NCI-H1105 (cell line): ENCODE measurements at places on chromosomes 3 and 15.

DNA sequence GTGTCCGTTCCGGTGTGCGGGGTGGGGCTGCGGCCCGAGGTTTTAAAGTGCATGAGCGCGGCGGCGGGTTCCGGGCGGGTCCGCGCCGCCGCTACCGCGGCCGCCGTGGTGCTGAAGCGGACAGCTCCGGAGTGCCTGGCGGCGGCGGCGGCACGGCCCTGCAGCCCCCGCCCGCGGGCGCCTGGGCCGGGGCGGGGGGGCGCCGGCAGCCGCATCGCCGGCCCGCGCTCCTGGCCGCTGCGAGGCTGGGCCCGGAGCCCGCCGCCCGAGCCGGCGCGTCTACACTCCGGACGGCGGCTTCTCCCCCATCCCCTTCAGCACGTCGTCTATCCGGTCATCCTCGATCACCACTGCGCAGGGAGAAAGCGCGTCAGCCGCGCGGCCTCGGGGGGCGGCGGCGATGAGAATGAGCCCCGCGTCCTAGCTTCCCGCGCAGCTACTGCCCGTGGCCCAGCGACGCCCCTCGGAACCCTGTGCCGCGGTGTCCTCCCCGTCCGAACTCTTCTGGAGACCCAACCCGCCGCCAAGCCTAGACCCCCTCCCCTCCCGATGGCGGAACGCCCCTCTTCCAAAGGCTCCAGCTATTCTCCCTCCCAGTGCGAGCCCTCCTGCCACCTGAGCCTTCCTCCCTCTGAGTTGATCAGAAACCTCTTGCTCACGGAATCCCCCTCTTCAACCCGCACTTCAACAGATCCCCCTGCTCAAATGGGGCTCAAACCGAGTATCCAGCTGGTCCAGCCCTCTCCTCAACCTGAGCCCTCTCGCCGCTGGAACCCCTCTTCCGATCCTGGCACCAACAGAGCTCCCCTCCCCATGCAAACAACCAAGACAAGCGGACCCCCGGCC lies 1.3 kb downstream of the CAMK2N2 start:
- no peak for DNase-seq

- no peak for DNase-seq
Measured at GRCh38 chr3:107928084-107928445, 162.8 kb downstream of the CD47 start.

- DNase-seq = no peak
Measured at GRCh38 chr3:125033135-125033534, 22.7 kb downstream of the HEG1 start.

- no peak for DNase-seq
Measured at GRCh38 chr15:39497016-39497758, 83.7 kb upstream of the THBS1 start.

DNA sequence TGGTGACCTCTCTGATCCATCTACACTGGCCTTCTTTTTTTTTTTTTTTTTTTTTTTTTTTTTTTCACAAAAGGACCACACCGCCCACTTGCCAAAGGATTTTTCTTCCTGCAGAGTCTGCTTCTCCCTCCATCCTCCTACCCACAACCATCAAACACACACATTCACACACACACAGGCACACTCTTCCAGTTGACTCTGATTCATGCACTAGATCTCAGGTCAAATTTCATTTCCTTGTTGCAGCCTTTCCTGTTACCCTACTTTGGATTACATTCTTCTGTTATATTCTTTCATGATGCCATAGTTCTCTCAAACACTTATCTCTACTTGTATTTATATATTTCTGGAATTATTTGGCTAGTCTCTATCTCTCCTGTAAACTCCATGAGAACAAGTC lies 133.9 kb downstream of the STAC start:
- no peak for DNase-seq

DNA sequence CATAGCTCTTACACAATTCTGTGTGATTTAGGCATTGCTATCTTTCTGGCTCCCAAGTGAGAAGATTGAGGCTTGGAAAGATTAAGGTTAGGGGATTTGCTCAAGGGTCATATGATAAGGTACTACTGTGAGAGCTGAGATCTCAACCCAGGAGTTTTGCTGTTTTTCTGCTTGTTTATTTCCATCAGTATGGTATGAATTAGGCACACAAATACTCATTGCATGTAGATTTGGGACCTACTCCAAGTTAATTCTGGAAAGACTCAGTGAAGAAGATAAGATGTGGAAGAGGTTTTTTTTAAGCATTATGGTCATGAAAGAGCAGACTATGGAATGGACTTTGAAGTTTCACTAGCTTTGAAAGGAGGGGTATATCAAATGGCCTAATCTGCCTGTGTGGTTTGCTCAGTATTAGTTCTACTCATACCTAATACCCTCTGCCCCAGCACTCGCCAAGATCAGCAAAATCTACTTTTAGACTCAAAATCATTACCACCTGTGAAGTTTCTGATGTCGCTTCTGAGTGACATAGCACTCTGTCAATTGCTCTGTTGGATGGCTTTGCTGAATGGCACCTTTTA lies 12.5 kb downstream of the MBNL1 start:
- no peak for DNase-seq

DNA sequence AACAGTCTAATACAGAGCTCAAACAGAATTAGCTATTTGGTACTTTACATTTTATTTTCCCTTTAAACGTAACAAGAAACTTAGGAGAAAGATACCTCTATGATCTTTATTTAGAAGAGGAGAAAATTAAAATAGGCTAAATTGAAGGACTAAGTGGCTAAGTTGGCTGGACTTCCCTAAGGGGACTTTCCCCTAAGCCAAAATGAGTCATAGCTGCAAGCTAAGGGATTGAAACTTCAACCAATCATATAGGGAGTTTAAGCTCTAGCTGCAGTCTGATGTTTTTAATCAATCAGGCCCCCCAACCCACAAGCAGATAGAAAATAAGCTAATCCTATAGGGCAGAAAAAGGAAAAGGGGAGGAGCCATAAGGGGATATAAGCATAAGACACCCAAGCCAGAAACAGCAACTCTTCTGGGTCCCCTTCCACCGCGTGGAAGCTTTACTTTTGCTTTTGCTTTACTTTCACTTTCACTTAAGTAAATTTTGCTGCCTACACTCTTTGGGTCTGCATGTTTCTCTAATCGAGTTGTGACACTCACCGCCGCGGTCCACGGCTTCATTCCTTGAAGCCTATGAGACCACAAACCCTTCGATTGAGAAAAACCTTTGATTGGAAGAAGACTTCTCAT lies 1108.5 kb upstream of the EPHA6 start:
- DNase-seq = no peak

- DNase-seq = peak; percentile 82
Measured at GRCh38 chr3:194141415-194142155, 5.6 kb downstream of the HES1 start.

GRCh38 chr15:58019503-58020376 lies 45.8 kb downstream of the ALDH1A2 start:
- no peak for DNase-seq

- peak; percentile 47 for DNase-seq
Measured at GRCh38 chr3:132726341-132726823, 4.2 kb upstream of the NPHP3 start.

DNA sequence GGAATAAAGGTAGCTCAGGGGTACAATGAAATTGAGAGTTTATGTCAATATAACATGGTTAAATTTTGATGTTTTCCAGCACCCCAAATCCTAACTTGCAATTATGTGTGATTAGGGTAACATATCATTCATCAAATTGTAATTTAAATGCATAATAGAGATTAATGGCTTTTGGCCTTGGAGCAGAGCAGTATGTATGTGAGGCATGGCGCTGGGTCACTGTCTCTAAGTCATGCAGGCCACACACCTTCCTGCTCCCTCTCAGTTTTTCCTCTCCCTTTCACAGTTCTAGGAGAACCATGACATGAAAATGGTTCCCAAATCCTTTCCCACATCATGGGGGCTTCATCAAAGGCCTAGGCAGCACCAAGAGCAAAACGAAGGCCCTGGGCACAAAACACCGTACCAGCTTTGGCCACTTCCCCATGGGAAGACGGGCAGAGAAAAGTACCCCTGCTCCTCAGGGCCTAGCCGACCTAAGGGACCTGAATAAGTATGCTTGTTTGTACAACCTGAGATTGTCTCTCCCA lies 3.9 kb upstream of the SRP14 start:
- DNase-seq = no peak

GRCh38 chr3:36993326-36994283 lies at the start of gene MLH1:
Gene MLH1 (plus strand): TSS chr3:36993518. CDS start chr3:36993548, 30 bp downstream.
- DNase-seq = no peak

DNA sequence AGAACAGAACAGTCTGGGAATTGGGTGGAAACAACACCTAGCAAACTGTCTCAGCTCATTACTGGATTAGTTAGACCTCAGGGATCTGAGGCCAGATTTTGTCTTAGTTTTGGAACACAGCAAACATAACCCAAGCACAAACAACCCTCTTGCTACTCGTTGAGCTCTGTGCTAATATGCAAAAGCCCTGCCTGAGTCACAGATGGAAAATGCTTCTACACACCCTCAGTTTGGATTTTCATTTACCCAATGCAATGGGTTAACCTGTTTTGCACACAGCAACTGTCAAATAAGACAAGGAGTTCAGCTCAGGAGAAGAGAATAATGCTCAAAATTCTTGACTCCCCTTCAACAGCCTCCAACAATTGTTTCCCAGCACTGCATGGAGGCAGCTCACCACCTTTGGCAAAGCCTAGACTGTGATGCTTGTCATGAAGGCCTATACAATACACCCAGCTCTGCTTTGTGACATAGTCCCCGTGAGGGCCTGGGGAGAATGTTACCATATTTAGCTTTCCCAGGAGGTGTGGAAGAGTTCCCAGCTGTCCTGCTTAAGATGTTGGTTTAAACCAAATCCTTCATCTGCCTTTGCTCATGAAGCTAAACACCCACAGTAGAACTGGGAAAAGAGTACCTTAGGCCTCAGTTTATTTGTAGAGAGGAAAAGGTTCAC lies 68.9 kb upstream of the MNS1 start:
- no peak for DNase-seq

- no peak for DNase-seq
Measured at GRCh38 chr15:61383421-61383820, 154.3 kb upstream of the RORA start.

DNA sequence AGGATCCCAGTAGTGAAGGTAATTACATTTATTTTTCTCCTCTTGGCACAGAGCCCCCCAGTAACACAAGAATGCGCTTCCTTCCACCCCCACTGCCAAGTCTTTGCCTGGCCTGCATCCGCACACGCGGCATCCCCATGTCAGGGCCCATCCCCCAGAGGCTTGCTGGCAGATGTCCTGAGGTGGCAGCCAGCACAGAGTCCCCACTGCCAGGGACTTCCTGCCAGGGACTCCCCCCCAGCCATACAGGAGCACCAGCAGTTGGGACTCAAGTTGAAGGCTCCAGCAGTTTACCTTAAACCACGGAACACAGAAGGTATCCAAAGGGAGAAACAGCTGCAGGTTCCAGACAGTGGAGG lies 41.0 kb downstream of the MEGF11 start:
- DNase-seq = peak; percentile 69

- DNase-seq = no peak
Measured at GRCh38 chr15:64233299-64233698, 70.5 kb upstream of the PPIB start.

GRCh38 chr3:172101107-172101506 lies 61.7 kb downstream of the FNDC3B start:
- no peak for DNase-seq

GRCh38 chr15:45871121-45871855 lies 236.5 kb downstream of the SQOR start:
- no peak for DNase-seq

- no peak for DNase-seq
Measured at GRCh38 chr3:34782871-34783270, 856.5 kb upstream of the ARPP21 start.

DNA sequence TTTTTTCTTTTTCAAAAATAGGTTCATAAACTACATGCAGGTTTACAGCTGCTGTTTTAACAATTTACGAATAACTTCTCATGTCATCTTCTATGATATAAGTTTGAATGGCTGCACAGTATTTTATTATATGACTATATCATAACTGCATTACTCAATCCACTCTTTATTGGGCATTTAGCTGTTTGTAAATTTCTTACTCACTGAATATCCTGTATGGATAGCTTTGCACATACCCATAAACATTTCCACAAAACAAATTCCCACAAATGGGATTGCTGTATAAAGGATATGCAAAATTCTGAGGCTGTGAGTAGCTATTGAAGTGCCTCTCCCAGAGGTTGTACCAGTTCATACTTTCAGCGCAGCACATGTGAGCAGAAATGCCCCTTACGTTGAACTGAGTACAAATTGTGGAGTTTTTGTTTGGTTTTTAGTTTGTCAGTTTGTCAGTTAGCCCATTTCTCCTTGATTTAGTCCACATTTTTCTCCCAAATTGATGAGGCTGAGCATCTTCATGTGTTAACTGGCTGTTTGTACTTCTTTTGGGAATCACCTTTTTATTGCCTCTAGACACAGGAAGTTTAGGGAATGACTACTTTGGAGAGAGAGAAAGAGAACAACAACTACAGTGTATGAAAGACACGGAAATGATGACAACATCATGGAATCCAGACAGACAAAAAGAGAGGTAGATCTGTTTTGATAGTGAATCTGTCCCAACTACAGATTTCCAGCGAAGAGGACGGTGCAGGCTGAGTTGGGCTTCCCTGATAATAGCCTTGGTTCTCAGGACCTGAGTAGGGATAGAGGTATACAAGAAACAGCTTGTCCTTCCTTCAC lies 24.8 kb downstream of the TTC23 start:
- DNase-seq = no peak

DNA sequence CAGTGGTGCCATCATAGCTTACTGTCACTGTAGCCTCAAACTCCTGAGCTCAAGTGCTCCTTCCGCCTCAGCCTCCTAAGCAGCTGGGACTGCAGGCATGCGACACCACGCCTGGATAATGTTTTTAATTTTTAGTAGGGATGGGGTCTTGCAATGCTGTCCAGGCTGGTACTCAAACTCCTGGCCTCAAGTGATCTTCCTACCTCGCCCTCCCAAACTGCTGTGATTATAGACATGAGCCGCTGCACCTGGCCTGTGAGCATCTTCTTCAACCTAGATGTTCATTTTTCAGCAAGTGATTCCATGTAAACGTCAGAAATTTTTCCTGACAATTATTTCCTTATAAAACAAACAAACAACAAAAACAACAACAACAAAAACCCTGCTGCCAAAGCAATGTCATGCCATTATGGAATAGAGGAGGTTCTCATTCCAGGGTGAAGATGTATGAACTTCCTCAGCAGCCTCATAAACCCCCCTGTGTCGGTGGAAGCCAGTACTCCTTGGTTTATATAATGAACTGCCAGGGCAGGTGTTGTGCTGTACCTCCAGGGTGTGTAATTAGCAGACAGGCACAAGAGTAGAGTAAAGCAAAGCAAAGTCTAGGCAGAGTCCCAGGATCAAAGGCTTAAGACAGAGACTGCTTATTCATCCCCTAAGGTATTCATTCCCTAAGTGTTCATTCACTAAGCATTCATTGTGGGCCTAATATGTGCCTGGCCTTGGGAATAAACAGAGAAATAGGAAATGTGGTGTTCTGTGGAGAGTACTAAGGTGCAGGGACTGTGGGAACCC lies 44.6 kb downstream of the NR2C2 start:
- DNase-seq = no peak

DNA sequence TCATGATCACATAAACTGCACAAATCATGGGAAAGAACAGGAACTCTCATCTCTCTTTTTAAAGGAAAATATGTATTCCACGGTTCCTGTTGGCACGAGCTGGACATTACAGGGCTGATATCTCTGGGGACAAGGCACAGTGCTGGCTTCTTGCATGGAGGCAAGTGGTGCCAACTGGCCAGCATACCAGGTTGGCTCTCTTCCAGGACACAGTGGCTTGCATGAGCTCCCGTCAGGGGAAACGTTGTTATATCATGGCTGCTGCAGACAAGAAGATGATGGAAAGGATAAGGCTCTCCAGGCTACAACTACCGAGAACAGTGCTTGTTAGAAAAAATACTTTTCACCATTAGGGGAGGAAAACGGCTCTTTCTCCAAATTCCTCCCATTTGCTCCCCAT lies 283.9 kb downstream of the RORA start:
- DNase-seq = peak; percentile 75

- no peak for DNase-seq
Measured at GRCh38 chr15:90435652-90436337, 47.8 kb downstream of the IQGAP1 start.
